Central memory CD8-positive, alpha-beta T cell (primary cell): ENCODE measurements at places on chromosomes 4 and X.

DNA sequence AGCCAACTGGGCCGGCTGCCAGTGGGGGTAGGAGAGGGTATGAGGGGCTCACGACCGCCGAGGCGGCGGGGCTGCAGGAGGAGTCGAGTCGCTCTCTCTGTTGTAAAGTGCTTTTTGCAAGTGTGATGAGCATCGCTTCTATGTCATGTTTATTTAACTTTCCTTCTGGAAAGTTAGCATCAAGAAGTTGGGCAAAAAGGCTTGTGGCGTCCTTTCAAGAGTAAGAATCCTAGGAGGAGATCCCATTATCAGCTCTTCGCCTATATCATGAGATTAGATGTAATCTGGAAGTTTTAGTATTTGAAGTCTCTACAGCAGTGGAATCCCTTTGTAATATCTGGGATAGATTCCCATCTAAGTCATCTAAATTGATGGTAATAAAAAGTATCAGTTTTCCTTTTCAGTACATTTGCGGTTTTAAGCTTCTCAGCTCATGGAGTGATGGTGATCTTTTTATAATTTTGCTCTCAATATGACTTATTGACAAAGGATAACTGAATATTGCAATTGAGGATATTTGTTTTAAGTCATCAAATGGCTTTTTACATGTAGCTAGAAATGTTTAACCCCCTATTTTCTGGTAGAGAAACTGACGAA lies 1.7 kb downstream of the GALNT7 start:
- H3K4me3 ChIP-seq = peak overlapping the region; percentile 79
- H3K4me1 ChIP-seq = peaks cover 52% of the 10 kb centered on the region
- no peaks in the 10 kb centered on the region for H3K27me3 ChIP-seq

- no peak for DNase-seq
- peaks cover 17% of the 10 kb centered on the region for H3K27me3 ChIP-seq
- H3K27ac ChIP-seq = no peak overlapping the region
- H3K36me3 ChIP-seq = no peaks in the 10 kb centered on the region
- peaks cover 5% of the 10 kb centered on the region for H3K4me1 ChIP-seq
- no peak overlapping the region for H3K4me3 ChIP-seq
Measured at GRCh38 chrX:109472939-109473735, 8.7 kb downstream of the GUCY2F start.

GRCh38 chr4:95158626-95159025 lies 390.1 kb downstream of the UNC5C start:
- no peak overlapping the region for H3K4me3 ChIP-seq
- DNase-seq = no peak
- H3K27ac ChIP-seq = no peak overlapping the region

DNA sequence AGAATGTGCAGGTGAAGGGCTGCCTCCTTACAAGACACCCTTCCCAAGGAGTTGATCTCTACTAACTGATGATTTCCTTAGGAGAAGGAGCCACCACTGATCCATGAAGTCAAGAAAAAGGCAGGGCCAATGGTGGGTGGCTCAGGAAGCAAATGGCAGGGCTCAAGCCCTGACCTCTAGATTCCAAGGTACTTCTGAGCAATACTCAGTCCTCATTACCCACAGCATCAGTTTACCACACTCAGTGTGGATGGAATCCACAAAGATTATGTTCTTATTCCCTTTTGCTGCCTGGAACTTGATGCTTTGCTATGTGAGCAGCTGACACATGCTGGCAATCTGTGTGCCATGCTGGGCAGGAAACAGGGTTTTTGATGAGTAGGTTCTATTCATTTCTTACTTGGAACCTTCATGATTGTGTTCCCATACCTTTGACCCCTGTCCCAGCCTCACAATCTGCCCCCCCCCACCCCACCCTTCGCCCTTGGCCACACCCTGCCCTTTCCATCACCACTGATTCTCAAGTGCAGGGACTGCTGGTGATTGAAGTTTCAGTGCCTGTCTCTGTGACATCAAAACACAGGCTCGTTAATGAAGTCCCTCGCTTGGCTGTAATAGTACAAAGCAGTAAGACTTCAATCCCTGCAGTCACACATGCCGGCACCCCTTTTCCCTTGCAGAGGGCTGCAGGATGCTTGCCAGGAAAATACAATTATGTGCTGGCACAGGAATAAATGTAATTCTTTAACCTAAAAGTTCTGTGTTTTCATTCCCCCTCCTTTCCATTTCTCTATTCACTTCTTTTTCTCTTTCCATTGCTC lies 135.6 kb upstream of the GPC4 start:
- no peak for DNase-seq
- H3K4me1 ChIP-seq = no peaks in the 10 kb centered on the region
- H3K27ac ChIP-seq = no peak overlapping the region
- H3K4me3 ChIP-seq = no peak overlapping the region
- H3K36me3 ChIP-seq = no peaks in the 10 kb centered on the region

DNA sequence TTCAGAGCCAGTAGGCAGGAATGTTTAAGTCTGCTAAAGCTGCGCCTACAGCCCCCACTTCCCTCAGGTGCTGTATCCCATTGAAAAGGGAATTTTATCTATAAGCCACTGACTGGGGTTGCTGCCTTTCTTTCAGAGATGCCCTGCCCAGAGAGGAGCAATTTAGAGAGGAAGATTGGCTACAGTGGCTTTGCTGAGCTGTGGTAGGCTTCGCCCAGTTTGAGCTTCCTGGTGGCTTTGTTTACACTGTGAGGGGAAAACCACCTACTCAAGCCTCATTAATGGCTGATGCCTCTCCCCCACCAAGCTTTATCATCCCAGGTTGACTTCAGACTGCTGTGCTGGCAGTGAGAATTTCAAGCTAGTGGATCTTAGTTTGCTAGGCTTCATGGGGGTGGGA lies 67.7 kb upstream of the PRDM5 start:
- H3K4me1 ChIP-seq = no peaks in the 10 kb centered on the region
- no peak overlapping the region for H3K27ac ChIP-seq
- peaks cover 13% of the 10 kb centered on the region for H3K27me3 ChIP-seq
- no peak overlapping the region for H3K4me3 ChIP-seq
- DNase-seq = no peak

DNA sequence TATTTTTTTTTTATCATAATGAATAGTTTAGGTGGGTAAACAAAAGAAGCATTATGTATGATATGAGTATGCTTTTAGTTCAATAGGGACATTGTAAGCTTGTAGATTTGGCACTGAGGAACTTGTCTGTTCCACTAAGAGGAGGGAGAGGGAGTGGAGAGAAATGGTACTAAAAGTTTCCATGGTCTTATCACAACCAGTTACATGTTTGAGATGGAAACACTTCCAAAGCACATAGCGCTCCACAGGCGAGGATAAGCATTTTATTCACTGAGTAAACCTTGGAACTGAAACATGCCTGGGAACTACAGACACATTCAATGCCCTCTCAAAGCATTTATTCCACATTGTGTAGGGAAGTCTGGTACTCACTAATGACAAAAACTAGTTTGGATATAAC lies 15.5 kb downstream of the MYOZ2 start:
- no peak overlapping the region for H3K27ac ChIP-seq
- H3K4me3 ChIP-seq = no peak overlapping the region
- no peak for DNase-seq
- no peaks in the 10 kb centered on the region for H3K4me1 ChIP-seq
- H3K27me3 ChIP-seq = peaks cover 41% of the 10 kb centered on the region

- H3K27me3 ChIP-seq = peaks cover 31% of the 10 kb centered on the region
- no peak overlapping the region for H3K4me3 ChIP-seq
- H3K27ac ChIP-seq = no peak overlapping the region
- H3K4me1 ChIP-seq = no peaks in the 10 kb centered on the region
- no peak for DNase-seq
Measured at GRCh38 chr4:168573870-168574269, 77.0 kb downstream of the PALLD start.

DNA sequence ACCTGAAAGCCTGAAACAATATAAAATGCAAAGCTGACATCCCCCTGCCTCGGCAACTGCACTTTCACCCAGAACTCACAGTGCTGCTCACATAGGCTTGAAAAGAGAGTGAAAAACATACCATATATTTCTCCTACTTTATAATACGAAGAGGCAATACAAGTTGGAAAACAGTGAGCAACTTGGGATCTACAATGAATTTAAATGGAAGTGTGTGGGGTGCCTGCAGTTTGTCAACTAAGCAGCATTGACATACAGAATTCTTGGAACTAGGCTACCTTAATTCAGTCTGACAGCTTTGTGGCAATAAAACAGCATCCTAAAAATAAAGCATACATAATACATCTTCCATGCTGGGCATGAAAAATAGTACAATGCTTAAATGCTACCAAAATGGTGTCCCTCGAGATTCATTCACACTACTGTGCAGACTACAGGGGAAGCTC lies 8.0 kb downstream of the GASK1B start:
- H3K4me3 ChIP-seq = no peak overlapping the region
- H3K36me3 ChIP-seq = no peaks in the 10 kb centered on the region
- H3K27ac ChIP-seq = no peak overlapping the region
- H3K27me3 ChIP-seq = no peaks in the 10 kb centered on the region

- no peak overlapping the region for H3K4me3 ChIP-seq
- no peak overlapping the region for H3K27ac ChIP-seq
- H3K4me1 ChIP-seq = peaks cover 5% of the 10 kb centered on the region
- DNase-seq = no peak
Measured at GRCh38 chr4:174120446-174121295, 162.8 kb downstream of the FBXO8 start.
